ENCODE measurements at places on chromosomes 16 and 17. TPM values are rescaled to one million over a fixed set of nuclear protein-coding genes. Genes with fewer than 3 reads are reported as not detected.

Gene CD7
- 135 TPM for total RNA-seq

Gene PDILT
- not detected for total RNA-seq

Gene CBX2
- 0.68 TPM for total RNA-seq

Gene LPO
- not detected for total RNA-seq

Gene SPATA22
- total RNA-seq = 1.3 TPM

Gene CEP295NL
- total RNA-seq = 0.28 TPM

- peak; percentile 87 for DNase-seq
Observed at GRCh38 chr16:56576585-56577299, 11.9 kb downstream of the MT4 start.

- no peak for DNase-seq
Observed at GRCh38 chr16:68724797-68725196, 12.3 kb upstream of the CDH1 start.

DNA sequence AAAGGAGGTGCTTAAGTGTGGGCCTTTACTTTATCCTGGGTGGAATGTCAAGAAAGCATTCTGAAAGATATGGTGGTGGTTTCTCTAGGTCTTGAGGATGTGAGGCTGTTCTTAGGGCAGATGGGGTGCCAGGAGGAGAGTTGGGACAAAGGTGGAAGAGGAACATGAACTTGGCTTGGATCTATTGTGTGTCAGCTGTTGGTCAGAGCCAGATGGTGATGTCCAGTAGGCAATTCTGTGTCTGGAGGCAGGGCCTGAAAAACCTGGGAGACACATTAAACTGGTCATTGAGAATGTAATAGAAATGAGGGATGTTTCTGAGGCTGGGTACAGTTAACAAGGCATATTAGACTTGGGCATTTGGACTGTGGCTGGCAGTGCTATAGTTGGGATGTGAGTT, 32.6 kb upstream of the RGS9 start:
- DNase-seq = no peak

DNA sequence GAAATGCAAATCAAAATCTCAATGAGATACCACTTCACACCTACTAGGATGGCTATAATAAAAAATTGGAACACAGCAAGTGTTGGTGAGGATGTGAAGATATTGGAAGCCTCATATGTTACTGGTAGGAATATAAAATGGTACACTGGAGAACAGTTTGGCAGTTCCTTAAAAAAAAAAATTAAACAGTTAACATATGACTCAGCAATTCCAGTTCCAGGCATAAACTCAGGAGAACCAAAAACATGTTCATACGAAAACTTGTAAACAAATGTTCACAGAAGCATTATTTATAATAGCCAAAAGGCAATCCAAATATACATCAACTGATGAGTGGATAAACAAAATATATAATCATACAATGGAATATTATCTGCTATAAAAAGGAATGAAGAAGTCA, 28.2 kb downstream of the ZNF652 start:
- no peak for DNase-seq

DNA sequence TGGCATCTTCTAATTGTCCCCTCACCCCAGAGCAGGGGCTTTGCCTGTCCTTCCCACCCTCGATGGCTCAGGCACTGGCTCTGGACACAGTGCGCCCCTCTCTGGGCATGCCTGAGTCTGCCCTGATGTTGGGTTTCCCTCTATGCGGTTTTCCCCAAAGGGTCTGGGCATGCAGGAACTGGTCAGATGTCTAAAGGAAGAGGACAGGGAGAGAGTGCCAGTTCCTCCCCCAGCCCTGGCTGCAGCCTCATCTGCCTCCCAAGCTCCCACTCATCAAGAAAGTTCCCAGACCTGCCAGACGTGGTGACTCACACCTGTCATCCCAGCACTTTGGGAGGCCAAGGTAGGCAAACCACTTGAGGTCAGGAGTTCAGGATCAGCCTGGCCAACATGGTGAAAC, 41.3 kb upstream of the PABPN1L start:
- DNase-seq = no peak

DNA sequence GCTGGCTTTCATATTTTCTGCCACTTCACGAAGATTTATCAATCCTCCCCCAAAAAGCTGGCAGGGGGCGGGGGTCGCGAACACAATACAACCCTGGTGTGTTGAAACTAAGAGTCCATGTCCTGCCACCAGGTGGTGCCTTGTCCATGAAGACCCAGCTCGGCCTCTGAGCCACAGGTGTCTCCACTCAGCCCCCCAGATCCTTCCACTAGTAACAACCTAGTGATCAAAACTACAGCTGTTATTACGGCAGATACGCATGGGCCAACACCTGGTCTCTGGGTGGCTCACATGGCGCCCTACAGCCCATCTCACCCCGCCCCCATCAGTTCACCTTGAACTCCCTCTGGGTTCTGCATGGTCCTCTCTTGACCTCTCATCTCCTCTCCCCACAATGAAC, 27.7 kb downstream of the USP7 start:
- DNase-seq = no peak

GRCh38 chr16:2773188-2773968, 3.7 kb downstream of the ELOB start:
- no peak for DNase-seq

GRCh38 chr16:66131156-66131807, 235.2 kb upstream of the CDH5 start:
- no peak for DNase-seq

DNA sequence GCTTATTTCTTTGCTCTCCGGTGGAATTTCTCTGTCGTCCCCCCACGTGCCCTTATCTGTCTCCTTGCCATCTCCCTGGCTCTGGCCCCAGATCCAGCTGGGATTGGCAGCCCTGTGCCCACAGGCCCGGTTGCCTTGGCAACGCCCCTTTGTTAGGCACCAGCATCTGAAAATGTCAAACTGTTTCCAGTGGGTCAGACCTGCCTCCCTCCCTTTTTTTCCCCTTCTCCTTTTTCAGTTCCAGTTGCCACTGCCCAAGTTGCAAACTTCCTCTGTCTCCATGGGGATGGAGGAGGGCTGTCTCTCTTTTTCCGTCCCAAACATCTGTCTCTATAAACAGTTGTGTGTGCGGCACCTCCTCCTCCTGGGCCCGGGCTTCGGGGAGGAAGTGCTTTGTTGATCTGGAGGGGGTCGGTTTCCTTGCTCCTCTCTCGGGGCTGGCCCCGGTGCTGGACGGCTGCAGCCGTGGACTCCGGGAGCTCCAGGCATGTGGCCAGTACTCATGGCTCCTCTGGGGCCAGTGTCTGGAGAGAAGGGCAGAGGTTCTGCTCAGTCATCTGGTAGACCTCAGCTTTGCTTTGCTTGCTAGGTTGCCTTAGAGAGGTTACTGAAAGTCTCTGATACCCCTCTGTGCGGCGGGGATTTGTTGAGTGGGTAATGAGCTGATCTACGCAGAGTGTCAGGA, 35.3 kb downstream of the SOCS3 start:
- peak; percentile 29 for DNase-seq

All from T-cell (primary cell).